ENCODE measurements at places on chromosomes 5 and 9.

- no peak for DNase-seq
These were observed 475.2 kb downstream of the HINT1 start for GRCh38 chr5:130689831-130690230.

- no peak for DNase-seq
These were observed 174.2 kb upstream of the PUM3 start for GRCh38 chr9:3018071-3018470.

DNA sequence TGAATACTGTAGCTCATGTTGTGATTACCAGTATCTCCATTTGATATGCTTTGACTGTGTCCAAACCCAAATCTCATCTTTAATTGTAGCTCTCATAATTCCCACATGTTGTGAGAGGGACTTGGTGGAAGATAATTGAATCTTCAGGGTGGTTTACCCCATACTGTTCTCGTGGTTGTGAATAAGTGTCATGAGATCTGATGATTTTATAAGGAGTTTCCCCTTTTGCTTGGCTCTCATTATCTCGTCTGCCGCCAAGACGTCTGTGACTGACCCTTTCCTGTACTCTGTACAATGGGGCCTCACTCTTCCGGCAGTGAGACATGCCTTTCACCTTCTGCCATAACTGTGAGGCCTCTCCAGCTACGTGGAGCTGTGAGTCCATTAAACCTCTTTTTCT lies 59.3 kb downstream of the TRIO start:
- no peak for DNase-seq

DNA sequence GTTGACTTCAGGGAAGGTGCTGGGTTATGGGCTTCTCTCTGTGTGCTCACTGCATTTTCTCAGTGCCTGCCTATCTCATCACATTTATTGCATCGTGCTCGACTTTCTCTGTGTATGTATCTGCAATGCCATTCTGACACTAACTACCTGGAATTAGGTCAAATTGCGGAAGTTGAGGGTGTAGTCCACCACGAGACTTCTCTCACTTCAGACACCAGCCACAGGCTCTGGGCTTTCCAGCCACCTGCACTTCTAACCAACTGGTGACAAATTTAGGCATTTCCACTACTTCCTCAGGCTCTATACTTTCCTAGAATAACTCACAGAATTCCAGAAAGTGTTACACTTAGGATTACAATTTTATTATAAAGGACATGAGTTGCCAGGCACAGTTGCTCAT lies 188.6 kb upstream of the ZNF608 start:
- no peak for DNase-seq

Measured in activated CD4-positive, alpha-beta memory T cell treated with anti-CD3 and anti-CD28 coated beads for 36 hours (primary cell).